ENCODE measurements at places on chromosomes 2 and 18.

DNA sequence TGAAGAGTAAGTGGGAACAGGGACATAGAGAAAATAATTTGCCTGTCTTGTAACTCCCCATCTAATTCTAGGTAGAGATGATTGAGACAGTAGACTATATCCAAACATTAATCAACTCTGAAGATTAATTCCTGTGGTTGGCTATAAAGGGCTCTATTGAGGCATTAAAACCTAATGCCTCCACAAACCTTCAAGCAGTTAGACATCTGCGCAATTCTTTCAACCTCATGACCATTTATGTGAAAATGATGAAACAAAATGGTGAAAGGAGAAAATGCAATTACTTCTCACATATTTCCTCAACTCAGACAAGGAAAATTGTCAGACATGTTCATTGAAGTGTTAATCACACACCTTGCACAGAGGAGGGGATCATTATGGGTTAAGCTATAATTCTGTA is 164.5 kb upstream of the MYT1L start:
- H3K36me3 ChIP-seq: no peaks in the 10 kb centered on the region
- no peak for DNase-seq
- H3K27ac ChIP-seq: no peak overlapping the region
- H3K4me1 ChIP-seq: no peaks in the 10 kb centered on the region

DNA sequence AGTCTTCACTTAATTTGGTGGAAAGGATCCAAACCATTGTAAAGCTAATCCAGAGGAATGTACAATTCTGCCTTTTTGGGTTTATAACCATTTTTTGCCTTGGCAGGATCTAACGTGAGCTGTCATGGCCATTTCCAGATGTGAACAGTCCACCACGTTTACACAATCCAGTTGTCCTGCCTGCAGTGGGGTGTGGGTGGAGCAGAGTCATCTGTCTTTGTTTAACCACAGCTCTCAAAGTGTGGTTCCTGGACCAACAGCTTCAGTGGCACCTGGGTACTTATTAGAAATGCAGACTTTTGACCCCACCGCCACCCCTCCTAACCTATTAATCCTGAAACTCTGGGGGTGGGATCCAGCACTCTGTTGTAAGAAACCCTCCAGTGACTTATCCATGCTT is 35.9 kb downstream of the FHOD3 start:
- no peak overlapping the region for H3K4me3 ChIP-seq
- H3K27me3 ChIP-seq: no peaks in the 10 kb centered on the region
- DNase-seq: peak; percentile 83

DNA sequence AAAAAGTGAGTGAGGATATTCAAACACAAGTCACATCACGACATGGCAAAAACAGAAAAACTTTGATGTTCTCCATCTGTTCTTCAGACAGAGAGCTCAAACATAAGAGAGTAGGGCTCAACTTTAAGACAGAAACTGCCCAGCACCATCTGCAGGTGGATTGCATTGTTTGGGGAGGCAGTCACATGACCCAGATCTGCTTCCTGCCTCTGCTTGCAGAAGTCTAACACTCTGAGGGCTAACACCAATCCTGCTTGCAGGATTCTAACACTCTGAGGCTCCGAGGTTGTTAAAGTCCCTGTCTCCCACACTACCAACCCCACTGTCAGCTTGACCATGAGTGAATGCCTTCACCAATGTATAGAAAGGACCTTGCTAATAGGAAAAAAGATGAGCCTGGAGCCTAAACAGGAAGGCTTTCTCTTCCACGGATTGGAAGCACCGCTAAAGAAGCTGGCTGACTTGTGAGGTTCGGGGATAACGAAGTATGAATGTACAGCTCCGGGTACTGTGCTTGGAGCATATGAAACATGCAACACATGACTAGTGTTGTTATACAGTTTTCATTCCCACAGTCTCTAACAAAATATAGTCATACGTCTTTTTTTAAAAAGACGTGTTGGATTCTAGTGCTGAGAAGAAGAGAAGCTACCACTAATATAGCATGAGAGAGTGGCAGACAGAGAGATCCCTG is 176.6 kb upstream of the CREB1 start:
- H3K4me1 ChIP-seq: no peaks in the 10 kb centered on the region
- peak; percentile 58 for DNase-seq
- no peaks in the 10 kb centered on the region for H3K27me3 ChIP-seq
- H3K4me3 ChIP-seq: peak overlapping the region; percentile 60

- no peaks in the 10 kb centered on the region for H3K36me3 ChIP-seq
- H3K4me3 ChIP-seq: no peak overlapping the region
- no peak for DNase-seq
Observed at GRCh38 chr2:235421618-235422017, 72.2 kb upstream of the AGAP1 start.

DNA sequence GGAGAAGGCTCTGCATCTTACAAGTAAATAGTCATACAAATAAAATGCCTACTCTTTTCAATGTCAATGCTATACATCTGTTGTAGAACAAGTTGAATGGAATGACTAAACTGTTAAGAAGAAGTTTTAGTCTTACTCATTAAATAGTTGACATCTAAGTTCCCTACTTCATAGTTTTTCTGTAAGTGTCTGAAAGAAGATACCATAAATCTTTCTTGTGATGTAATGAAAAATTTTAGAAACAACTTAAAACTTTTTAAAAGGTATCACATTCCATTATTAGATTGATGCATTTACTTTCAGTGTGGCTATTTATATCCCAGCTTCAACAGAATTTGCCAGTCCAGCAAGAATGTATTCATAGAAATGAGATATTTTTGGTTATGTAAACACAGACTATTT is 185.2 kb upstream of the EPC2 start:
- H3K27ac ChIP-seq: no peak overlapping the region
- DNase-seq: peak; percentile 1
- no peaks in the 10 kb centered on the region for H3K27me3 ChIP-seq
- no peaks in the 10 kb centered on the region for H3K4me1 ChIP-seq
- no peak overlapping the region for H3K4me3 ChIP-seq

Measured in GM23248 (cell line).